ENCODE measurements at places on chromosomes 6 and 20.

DNA sequence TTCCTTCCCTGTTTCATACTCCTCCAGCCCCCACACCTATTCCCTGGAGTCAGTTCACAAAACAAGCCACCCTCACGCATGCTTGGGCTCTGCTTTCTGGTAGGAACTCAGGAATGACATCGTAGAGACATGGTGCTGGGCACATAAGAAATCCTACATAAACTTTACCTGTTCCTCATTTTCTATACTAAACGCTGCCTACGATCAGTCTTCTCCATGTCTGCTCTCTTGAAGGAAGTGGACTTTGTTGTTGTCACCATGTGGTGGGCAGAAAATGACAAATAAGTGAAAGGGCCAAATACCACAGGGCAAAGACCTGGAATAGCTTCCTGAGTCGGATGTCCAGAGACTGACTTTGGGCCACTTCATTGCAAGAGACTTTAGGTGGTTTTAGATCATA is 10.1 kb downstream of the MYLK4 start:
- DNase-seq: no peak

GRCh38 chr20:4838526-4838925 is 116.8 kb downstream of the PRND start:
- no peak for DNase-seq

DNA sequence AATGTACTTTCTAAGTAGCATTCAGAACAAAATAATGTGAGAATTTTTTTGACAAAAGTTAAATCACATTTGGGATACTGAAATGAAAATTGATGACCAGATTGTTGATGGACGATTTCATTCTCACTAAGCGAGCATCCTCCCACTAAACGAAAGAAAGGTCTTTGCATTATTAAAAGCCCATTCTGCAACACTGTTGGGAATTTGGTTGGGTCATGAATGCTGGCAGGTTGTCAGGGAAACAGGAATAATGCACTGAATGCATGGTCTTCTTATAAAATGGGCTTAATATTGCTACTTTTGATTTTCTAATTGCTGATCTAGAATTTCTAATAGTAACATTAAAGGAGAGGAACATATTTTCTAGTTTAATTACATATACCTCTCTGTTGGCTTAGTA is 229.8 kb downstream of the NKAIN2 start:
- DNase-seq: no peak

DNA sequence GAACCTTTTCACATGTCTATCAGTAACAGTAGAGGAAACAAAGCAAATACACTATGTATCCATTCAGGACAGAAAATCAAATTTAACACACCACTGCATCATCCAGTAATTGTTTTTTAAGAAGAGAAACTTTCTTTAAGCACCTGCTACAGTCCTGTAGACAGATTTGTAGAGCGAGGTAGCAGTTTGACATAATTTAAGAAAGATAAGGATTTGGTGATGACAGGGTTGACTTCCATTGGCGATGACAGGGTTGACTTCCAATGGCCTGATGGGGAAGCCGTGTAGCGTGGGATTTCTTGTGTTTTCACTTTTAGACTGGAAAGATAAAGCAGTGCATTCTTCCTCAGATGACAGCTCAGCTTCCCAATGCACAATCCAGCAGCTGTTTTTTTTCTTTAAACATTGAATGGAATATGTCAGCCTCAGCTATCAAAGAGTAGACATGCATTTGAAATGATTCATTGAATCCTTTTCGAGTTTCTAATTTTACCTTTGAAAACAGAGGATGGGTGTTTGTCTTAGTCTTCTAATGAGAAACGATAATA is 68.5 kb downstream of the ECT2L start:
- DNase-seq: no peak

DNA sequence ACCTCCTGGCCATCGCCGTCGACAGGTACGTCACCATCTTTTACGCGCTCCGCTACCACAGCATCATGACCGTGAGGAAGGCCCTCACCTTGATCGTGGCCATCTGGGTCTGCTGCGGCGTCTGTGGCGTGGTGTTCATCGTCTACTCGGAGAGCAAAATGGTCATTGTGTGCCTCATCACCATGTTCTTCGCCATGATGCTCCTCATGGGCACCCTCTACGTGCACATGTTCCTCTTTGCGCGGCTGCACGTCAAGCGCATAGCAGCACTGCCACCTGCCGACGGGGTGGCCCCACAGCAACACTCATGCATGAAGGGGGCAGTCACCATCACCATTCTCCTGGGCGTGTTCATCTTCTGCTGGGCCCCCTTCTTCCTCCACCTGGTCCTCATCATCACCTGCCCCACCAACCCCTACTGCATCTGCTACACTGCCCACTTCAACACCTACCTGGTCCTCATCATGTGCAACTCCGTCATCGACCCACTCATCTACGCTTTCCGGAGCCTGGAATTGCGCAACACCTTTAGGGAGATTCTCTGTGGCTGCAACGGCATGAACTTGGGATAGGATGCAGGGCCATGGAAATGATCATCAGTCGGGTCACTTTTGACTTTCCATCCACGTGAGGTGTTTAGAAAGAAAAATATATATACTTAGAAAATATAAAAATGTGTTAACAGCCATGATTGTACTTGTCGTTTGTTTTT is 868 bp downstream of the MC3R start:
- no peak for DNase-seq

DNA sequence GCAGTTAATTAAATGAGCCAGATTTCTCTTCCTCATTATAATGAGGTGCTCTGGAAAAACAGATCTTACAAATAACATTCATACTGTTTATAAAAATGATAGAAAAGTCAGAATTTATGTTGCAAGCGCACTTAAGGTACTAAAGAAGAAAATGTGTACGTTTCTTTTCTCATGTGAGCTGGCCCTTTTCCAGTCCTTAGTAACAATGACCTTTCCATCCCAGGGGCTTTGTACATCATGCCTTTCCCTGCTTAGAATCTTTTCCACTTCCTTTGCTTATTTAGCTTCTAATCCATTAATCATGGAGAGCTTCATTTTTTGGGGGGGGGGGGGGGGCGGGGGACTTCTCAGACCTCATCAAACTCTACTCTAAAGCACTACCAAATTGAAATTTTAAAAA is 4.8 kb downstream of the FBXO5 start:
- no peak for DNase-seq

DNA sequence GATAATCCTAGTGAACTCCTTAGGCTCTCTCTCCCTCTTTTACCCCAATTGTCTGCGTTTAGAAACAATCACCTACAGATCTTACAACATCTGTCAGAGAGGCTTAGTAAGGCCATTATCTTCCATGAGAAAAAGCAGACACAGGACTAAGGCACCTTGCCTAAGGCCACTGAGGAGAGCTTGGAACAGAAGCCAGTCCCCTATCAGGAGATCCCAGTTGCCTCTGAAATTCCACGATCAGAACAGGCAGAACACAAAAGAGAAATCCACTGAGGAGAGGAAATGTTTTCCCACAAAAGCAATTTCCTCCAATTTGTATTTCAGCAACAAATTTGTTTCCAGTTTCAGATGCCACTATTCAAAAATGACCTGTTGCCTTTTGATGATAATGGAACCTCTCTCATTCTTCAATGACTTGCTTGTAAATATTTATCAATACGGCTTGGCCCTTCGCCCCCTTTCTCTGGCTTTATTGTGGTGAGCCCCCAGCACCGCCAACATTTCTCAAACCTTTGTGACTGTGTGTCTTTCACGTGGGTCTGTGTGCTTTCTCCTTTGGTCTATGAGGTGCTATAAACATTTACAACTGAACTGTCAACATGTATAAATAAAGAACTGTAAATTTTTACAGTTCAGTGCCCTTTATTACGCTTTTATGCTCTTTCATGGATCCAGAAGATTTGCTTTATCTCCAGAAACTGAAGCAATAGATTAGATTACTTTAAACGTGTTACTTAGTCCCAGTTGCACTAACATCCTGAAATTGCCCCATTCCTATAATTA is 187.8 kb upstream of the PHACTR1 start:
- DNase-seq: no peak

DNA sequence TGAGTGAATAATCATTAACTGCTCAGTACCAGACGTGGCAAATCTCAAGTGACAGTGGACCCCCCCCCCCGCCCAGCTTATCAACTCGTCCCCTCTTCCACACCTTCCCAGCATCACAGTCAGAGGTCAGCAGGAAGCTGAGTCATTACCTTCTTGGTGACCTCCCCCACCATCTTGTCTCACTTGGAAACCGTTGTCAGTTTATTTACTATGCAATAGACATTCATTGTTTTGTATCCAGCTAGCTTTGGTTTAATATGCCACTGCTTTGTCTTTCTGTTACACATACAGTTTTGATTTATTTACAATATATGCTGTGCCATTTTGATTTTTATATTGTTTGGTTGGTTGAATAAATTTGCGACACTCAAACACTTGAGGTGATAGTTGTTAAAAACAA is 158.1 kb downstream of the QKI start:
- DNase-seq: no peak

DNA sequence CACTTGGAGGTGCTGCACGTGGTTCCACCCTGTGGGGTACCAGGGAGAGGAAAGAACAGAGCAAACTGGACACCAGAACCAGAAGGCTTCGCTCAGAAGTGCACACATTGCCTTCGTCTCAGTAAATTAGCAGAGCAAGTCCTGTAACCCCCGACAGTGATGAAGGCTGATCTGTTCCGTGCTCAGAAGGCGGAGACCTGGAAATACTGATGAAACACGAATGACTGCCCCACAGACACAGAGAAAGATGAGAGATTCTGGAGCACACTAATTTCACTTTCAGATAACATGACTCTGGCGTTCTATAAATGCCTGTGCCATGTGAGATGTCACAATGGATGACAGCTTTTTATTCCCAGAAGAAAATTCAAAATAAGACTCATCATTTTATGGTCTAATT is 44.2 kb upstream of the CCR6 start:
- DNase-seq: no peak

- no peak for DNase-seq
Measured at GRCh38 chr6:129306826-129307225, 403.2 kb downstream of the ARHGAP18 start.

DNA sequence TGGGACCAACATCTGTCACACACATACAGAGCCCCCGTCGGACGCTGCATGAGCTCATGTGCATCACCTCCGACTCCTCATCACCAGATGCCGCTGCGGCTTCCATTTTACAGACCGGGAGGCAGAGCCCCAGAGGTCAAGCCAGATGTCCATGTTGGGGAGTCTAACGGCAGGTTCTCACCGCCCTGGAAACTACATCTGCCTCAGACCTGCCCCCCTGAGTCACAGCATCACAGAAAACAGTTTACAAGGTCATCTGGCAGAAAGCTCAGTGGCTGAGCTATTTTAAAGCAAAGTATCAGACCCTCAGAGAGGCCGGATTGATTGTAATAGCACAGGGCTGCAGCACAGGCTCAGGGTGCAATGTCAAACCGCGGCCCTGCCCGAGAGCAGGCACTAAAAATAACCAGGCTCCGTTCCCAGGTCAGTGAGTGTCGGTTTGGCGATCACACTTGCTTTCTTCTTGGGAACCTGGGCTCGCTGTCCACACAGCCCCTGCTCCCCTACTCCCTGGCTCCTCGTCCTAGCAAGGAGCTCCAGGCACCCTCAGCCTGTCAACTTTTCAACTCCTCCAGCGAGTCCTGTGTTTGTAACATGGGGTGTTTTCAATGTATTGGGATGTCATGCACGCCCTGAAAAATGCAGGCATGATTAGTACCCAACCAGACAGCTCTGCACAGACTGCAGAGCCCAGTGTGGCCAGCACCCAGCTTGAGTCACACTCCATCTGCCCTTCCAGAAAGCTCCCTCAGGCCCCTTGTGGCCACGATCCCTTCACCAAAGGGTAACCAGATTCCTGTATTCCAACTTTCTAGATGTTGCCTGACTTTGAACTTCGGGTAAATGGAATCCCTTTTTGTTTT is 264.5 kb downstream of the CDH4 start:
- DNase-seq: no peak

GRCh38 chr6:144248003-144248402 is 37.1 kb upstream of the UTRN start:
- DNase-seq: no peak

DNA sequence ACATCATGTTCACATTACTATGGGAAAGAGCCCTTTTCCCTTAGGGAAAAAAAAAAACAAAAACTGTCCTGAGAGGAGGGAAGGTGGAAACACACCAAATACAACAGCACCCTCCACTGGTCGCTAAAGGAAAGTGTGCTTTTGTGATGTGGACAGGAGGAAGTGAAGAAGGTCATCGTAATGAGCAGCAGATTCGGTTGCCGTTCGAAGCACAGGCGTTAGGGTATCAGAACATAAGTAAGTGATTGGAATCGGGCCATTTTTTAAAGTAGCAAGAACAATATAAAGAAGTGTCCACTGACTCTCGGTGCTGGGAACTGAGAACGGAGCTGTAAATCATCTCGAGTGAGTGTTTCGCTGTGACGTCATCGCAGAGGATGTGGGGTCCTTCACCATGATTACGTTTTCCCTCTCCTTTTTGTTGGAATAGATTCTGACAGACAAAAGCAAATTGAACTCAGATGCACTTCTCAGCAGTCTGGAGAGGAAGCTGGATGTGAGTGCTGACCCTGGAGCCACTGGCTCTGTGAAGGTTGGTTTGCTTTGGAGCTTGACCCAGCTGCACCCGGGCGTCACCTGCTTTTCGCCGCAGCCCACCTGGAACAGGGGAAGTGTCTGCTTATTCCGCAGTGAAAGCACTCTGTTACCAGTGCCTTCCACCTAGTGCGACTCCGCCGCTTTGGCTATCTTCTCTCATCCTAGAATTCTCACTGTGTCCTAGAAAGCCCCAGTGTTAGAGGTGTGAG is 203.6 kb upstream of the GMDS start:
- DNase-seq: peak; percentile 57

GRCh38 chr20:37615340-37616109 is 78.3 kb upstream of the CTNNBL1 start:
- peak; percentile 48 for DNase-seq

- DNase-seq: no peak
Measured at GRCh38 chr6:106120006-106120405, 33.9 kb downstream of the PRDM1 start.

- DNase-seq: no peak
Measured at GRCh38 chr6:92762443-92763273, 656.7 kb downstream of the EPHA7 start.

- no peak for DNase-seq
Measured at GRCh38 chr6:6915813-6916547, 191.8 kb upstream of the RREB1 start.

DNA sequence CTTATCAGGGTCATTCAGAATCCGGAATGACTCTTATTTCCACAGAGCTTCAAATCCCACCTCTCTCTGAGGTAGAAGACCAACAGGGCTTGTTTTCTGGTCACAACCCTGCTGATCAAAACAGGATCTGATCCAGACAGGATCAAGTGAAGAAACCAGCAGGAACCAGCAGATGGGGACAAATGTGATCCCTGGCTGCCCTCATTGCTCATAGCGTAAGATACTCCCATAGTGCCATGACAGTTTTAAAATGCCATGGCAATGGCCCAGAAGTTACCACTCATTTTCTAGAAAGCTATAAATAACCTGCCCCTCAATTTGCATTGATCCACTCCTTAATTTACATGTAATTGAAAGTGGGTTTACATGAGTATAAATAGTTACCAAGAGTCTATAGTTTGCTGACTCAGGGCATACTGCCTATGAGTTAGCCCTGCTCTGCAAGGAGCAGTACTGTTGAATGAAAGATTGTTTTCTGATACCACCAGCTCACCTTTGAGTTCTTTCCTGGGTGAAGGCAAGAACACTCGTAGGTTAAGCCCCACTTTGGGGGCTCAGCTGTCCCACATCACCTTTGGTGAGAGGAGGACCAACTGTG is 6.2 kb upstream of the ZNF334 start:
- DNase-seq: no peak

- DNase-seq: peak; percentile 26
Measured at GRCh38 chr6:34385793-34386195, 6.7 kb downstream of the NUDT3 start.

GRCh38 chr20:51831866-51832265 is 29.5 kb upstream of the SALL4 start:
- DNase-seq: no peak

- no peak for DNase-seq
Measured at GRCh38 chr20:17733767-17734304, 34.1 kb downstream of the BANF2 start.
